ENCODE measurements at places on chromosomes 2 and 18. TPM values are rescaled to one million over a fixed set of nuclear protein-coding genes. Genes with fewer than 3 reads are reported as not detected.

- no peak for DNase-seq
- H3K36me3 ChIP-seq, result no peaks in the 10 kb centered on the region
- H3K4me3 ChIP-seq, result no peak overlapping the region
- H3K27ac ChIP-seq, result no peak overlapping the region
- H3K4me1 ChIP-seq, result no peaks in the 10 kb centered on the region
These were observed 208.6 kb downstream of the DCDC2C start for GRCh38 chr2:3911882-3912455.

DNA sequence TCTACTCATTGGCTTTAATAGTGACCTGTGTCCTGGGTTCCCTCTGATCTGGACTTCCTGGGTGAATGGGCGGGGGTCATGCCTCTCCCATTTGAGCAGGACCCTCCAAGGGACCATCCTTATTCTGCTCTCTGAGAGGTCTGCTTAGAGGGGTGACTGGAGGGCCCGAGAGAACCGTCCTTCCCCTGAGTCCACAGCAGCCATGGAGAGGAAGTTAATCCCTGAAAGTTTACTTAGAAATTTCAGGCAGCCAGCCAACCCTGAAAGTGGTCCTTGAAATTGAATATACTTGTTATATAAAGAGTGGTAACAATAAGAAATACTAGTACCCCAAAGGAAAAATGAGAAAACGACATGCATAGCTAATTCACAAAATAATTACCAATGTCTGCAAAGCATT lies 226.1 kb downstream of the DYSF start:
- H3K4me3 ChIP-seq, result no peak overlapping the region
- H3K27me3 ChIP-seq, result peaks cover 8% of the 10 kb centered on the region
- no peaks in the 10 kb centered on the region for H3K4me1 ChIP-seq
- no peaks in the 10 kb centered on the region for H3K36me3 ChIP-seq
- H3K27ac ChIP-seq, result no peak overlapping the region

- no peaks in the 10 kb centered on the region for H3K4me1 ChIP-seq
- H3K27me3 ChIP-seq, result no peaks in the 10 kb centered on the region
- H3K36me3 ChIP-seq, result no peaks in the 10 kb centered on the region
- H3K4me3 ChIP-seq, result no peak overlapping the region
- DNase-seq, result no peak
These were observed 447.2 kb upstream of the SPHKAP start for GRCh38 chr2:228628682-228629081.

GRCh38 chr2:163701399-163702195 lies 34.2 kb downstream of the FIGN start:
- H3K4me3 ChIP-seq, result no peak overlapping the region
- no peak for DNase-seq
- peaks cover 11% of the 10 kb centered on the region for H3K27me3 ChIP-seq
- no peaks in the 10 kb centered on the region for H3K4me1 ChIP-seq
- no peaks in the 10 kb centered on the region for H3K36me3 ChIP-seq

DNA sequence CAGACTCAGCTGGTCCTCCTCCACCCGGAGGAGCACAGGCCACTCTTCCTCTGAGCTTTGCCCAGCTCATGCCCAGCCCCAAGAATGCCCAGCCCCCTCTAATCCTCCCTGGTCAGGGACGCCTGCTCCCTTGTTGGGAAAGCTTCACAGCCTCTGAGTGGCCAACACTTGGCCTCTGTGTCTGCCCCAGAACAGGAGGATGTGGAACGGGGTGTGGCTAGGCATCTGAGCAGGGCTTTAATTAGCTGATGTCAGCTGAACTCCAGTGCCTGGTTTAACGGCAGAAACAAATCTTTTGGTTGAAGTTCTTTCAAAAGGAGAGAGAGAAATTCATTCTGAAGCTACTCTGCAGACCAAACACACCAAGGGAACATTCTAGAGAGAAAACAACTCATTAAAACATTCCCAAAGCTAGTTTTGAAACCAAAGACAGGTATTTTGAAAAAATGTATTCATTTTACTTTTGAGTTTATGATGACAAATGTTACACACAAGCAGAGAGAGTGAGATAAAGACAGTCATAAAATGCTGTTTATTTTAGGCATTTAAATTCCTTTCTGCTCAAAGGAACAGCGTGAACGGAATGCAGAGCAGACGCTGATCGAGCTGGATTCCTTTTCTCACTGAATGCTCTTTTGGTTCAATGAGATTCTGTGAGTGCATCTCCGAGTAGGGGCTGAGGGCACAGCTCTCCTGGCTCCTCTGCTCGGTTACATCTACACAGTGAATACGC lies 63.8 kb downstream of the RTP5 start:
- no peak overlapping the region for H3K27ac ChIP-seq
- H3K27me3 ChIP-seq, result no peaks in the 10 kb centered on the region
- peaks cover 9% of the 10 kb centered on the region for H3K36me3 ChIP-seq
- H3K4me3 ChIP-seq, result no peak overlapping the region
- H3K4me1 ChIP-seq, result no peaks in the 10 kb centered on the region

- no peaks in the 10 kb centered on the region for H3K36me3 ChIP-seq
- H3K27me3 ChIP-seq, result peaks cover 17% of the 10 kb centered on the region
- DNase-seq, result no peak
- no peaks in the 10 kb centered on the region for H3K4me1 ChIP-seq
These were observed 21.3 kb downstream of the DYTN start for GRCh38 chr2:206696910-206697309.

GRCh38 chr2:53265544-53266299 lies 501.9 kb upstream of the CHAC2 start:
- no peak for DNase-seq
- H3K27ac ChIP-seq, result no peak overlapping the region
- H3K36me3 ChIP-seq, result no peaks in the 10 kb centered on the region
- H3K27me3 ChIP-seq, result no peaks in the 10 kb centered on the region
- no peak overlapping the region for H3K4me3 ChIP-seq

DNA sequence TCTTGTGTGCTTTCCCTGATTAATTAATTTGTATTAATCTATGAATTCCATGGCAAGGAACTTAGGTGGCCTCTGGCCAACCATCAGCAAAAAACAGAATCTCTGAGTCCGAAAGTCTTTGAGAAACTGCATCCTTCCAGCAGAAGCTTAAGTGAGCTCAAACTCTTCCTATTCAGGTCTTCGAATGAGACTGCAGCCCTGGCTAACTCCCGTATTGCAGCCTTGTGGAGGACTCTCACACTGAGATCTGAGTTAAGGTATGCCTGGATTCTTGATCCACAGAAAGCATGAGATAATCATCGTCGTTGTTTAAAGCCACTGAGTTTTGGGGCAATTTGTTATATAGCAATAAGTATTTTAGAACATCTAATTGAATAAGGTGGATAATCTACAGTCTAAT lies 1143.9 kb upstream of the NXPH2 start:
- no peak for DNase-seq
- no peaks in the 10 kb centered on the region for H3K27me3 ChIP-seq
- H3K4me3 ChIP-seq, result no peak overlapping the region
- H3K4me1 ChIP-seq, result no peaks in the 10 kb centered on the region

GRCh38 chr2:238100049-238100820 lies at the start of gene ESPNL:
Gene ESPNL, plus strand, starts transcription at chr2:238100340. Its CDS starts 80 bp downstream, at chr2:238100420.
- peaks cover 14% of the 10 kb centered on the region for H3K4me1 ChIP-seq
- H3K36me3 ChIP-seq, result no peaks in the 10 kb centered on the region
- no peak for DNase-seq
- H3K27me3 ChIP-seq, result no peaks in the 10 kb centered on the region
- H3K4me3 ChIP-seq, result peak within 1 kb of the TSS; percentile 66
- peak within 1 kb of the TSS; percentile 21 for H3K27ac ChIP-seq

- no peaks in the 10 kb centered on the region for H3K36me3 ChIP-seq
- peaks cover 6% of the 10 kb centered on the region for H3K4me1 ChIP-seq
- no peak for DNase-seq
- H3K4me3 ChIP-seq, result no peak overlapping the region
These were observed 14.2 kb upstream of the DOCK10 start for GRCh38 chr2:225056330-225057073.

DNA sequence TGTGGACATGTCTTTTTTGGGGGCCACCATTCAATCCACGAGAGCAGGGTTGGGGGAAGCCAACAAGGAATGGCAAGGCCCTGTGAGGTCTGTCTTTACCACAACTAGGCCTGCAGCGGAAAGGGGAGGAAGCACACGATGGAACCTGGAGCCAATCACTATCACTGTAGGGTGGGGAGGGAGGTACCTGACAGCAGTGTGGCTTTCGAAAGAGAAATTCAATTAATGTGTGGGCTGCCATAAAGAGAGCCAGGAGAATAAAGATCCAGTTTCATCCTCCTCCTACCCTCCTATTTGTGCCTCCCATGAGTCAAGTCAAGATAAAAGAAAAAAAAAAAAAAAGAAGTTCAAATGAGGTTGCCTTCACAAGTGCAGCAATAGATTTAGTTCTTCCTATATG lies 18.9 kb upstream of the RBMS1 start:
- no peaks in the 10 kb centered on the region for H3K27me3 ChIP-seq
- no peaks in the 10 kb centered on the region for H3K4me1 ChIP-seq
- no peak for DNase-seq
- no peak overlapping the region for H3K4me3 ChIP-seq
- no peaks in the 10 kb centered on the region for H3K36me3 ChIP-seq

GRCh38 chr2:164661349-164661748 lies 40.1 kb upstream of the GRB14 start:
- H3K27me3 ChIP-seq, result no peaks in the 10 kb centered on the region
- peaks cover 50% of the 10 kb centered on the region for H3K36me3 ChIP-seq
- no peaks in the 10 kb centered on the region for H3K4me1 ChIP-seq
- DNase-seq, result no peak
- no peak overlapping the region for H3K4me3 ChIP-seq
- H3K27ac ChIP-seq, result no peak overlapping the region

DNA sequence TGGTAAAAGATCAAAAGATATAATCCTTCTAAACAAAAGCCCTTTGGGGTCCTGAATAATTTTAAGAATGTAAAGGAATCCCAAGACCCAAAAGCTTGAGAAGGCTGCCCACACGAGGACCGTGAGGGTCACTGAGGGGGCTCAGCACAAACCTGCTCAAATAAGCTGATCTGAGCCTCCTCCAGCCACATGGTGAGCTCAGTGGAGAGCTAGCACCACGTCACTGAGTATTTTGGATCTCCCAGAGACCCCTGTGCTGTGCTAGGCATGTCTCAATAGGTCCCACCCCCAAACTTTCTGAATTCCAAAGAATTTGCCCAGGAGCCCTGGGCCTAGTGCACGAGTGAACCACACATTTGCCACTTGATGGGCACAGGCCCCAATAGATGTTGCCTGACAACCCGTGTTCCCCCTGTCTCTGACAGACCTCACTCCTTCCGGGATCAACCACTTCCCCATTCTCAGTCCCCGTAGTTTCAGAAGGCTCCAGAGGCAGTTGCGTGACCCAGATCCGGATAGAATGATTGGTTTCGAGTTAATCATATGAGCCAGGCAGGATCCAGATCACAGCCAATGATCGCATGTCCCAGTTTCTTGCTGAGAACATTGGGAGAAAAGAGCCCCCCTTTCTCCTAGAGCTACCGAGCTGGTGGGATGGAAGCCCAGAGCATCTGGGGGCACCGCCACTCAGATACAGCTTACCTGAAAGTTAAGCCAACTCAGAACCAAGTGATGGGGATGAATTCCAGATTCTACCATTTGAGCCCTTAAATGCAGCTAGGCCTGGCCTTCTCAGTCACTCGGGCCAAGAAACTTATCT lies 203.8 kb downstream of the TNS1 start:
- DNase-seq, result peak; percentile 50
- H3K27me3 ChIP-seq, result no peaks in the 10 kb centered on the region
- no peaks in the 10 kb centered on the region for H3K36me3 ChIP-seq
- peak overlapping the region; percentile 72 for H3K27ac ChIP-seq
- H3K4me1 ChIP-seq, result peaks cover 27% of the 10 kb centered on the region
- peak overlapping the region; percentile 17 for H3K4me3 ChIP-seq

GRCh38 chr2:59236723-59237122 lies 995.6 kb upstream of the FANCL start:
- no peak overlapping the region for H3K4me3 ChIP-seq
- H3K36me3 ChIP-seq, result no peaks in the 10 kb centered on the region
- no peak overlapping the region for H3K27ac ChIP-seq

- no peak overlapping the region for H3K27ac ChIP-seq
- H3K36me3 ChIP-seq, result peaks cover 9% of the 10 kb centered on the region
- peaks cover 2% of the 10 kb centered on the region for H3K4me1 ChIP-seq
- no peaks in the 10 kb centered on the region for H3K27me3 ChIP-seq
These were observed 19.8 kb downstream of the TMEM185B start for GRCh38 chr2:120203251-120204021.

DNA sequence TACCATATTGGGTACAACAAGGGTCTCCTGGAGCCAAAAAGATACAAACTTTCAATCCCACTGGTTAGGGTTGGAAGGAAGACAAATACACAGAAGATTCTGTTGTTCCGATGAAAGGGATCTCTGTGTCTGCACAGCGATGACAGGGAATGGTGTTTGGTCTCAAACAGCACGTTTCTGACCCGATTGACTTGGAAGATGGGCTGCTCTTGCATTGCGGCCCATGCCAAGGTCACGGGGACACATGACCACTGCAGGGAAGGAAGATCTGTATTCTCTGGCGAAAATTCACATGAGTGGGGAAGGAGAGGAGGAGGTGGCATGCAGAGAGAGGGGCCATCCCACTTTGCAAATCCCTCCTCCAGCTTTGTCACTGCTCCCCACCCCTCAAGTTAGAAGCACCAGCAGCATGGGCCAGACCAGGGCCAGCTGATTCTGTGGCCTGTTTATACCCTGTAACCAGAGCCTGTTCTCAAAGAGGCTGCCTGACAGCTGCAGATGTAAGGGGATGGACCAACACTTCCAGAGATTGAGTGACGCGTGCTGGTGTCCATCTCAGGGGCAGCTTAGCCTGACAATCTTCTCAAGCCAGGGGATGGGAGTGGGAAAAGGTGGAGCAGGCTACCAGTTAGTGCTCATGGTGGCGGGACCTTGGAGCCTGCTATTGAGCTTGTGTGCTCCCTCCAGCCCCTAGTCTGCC lies 57.2 kb downstream of the TNP1 start:
- no peaks in the 10 kb centered on the region for H3K27me3 ChIP-seq
- H3K27ac ChIP-seq, result no peak overlapping the region
- H3K4me3 ChIP-seq, result no peak overlapping the region
- no peaks in the 10 kb centered on the region for H3K36me3 ChIP-seq
- no peak for DNase-seq

- no peaks in the 10 kb centered on the region for H3K4me1 ChIP-seq
- H3K27ac ChIP-seq, result no peak overlapping the region
- DNase-seq, result no peak
- H3K27me3 ChIP-seq, result no peaks in the 10 kb centered on the region
- H3K36me3 ChIP-seq, result no peaks in the 10 kb centered on the region
- no peak overlapping the region for H3K4me3 ChIP-seq
These were observed 299.4 kb downstream of the ZNF516 start for GRCh38 chr18:76195601-76196000.

GRCh38 chr2:105249181-105249580 lies 7.6 kb downstream of the GPR45 start:
- no peak overlapping the region for H3K4me3 ChIP-seq
- DNase-seq, result no peak
- peaks cover 4% of the 10 kb centered on the region for H3K27me3 ChIP-seq

- no peak overlapping the region for H3K27ac ChIP-seq
- H3K36me3 ChIP-seq, result no peaks in the 10 kb centered on the region
- H3K27me3 ChIP-seq, result no peaks in the 10 kb centered on the region
- H3K4me1 ChIP-seq, result no peaks in the 10 kb centered on the region
These were observed 897.2 kb downstream of the TSN start for GRCh38 chr2:122652670-122653069.

The CDH20 gene
- polyA plus RNA-seq, result not detected

The GPR39 gene
- not detected for polyA plus RNA-seq

The PTPRM gene
- polyA plus RNA-seq, result not detected

The PIEZO2 gene
- 0.21 TPM for polyA plus RNA-seq

The FBXO48 gene
- polyA plus RNA-seq, result 0.38 TPM

The SKA1 gene
- 0.71 TPM for polyA plus RNA-seq

The CHRNG gene
- polyA plus RNA-seq, result not detected

The POTEI gene
- not detected for polyA plus RNA-seq

The AMER3 gene
- polyA plus RNA-seq, result not detected

The DSC1 gene
- polyA plus RNA-seq, result not detected

The LYPD6B gene
- 4.2 TPM for polyA plus RNA-seq

The CCDC74A gene
- not detected for polyA plus RNA-seq

The UGT1A4 gene
- polyA plus RNA-seq, result not detected
